ENCODE measurements at places on chromosomes 12 and 14. TPM values are rescaled to one million over a fixed set of nuclear protein-coding genes. Genes with fewer than 3 reads are reported as not detected.

DNA sequence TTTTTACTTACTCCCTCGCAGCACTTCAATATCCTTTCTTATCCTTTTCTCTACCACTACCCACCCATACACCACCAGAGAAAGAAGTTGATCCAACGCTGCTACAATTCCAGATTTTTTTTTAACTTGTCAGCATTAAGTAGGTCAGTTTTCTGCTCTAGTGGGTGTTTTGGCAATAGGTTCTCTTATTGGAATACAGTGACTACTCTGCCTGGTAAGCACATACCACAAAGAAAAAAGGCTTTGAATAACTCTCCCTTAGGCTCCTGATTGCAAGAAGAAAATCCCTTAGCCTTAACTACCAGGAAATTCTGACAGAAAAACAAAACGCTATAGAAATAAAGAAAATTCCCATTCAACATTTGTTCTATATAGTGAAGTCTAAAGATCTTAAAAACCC, 72.0 kb downstream of the NUMB start:
- no peak for DNase-seq

The CPSF2 gene
- total RNA-seq = 42.0 TPM

DNA sequence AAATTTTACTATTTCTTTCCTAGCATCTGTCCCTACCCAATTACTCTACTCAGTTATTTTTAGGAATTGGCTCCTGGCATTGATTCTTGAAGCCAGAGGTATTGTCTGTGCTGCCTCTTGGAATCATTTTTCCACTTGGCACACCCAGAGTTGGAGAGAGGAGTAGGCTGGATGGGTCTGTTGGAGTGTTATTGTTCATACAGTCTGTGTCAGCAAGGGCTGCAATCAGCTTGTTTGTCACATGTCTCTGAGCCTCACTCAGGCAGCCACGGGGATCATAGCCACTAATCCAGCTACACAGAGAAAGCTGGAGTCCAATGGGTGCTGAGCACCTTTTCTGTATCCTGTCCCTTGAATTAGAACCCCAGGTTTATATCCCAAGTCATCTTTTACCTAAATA, 176.0 kb upstream of the DYRK2 start:
- DNase-seq = no peak

GRCh38 chr14:57982804-57983634, 117.1 kb upstream of the SLC35F4 start:
- DNase-seq = no peak

DNA sequence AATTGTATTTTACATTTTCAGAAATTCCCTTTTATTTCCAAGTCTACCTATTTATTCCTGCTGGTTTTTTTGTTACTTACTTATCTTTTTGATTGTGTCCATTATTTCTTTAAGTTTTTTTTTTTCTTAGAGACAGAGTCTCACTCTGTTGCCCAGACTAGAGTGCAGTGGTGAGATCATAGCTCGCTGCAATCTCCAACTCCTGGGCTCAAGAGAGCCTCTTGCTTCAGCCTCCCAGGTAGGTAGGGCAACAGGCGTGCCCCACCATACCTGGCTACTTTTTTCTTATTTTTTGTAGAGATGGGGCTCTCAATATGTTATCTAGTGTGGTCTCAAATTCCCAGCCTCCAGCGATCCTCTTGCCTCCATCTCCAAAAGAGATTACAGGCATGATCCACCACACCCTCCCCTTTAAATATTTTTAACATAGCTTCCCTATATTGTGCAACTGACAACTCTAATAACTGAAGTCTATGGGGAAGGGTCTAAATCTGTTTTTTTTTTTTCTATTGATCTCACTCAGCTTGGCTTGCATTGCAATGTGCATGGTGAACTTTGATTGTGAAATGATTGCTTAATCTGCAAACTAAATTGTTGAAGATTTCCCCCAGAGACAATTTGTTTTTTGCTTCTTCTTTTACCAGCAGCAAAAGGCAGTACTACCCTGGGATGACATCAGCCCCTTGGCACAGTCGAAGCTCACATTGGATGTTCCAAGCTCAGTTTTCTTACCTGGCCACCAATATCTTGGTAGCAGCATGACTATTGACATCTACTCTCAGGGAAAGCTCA, 25.7 kb upstream of the COCH start:
- no peak for DNase-seq

DNA sequence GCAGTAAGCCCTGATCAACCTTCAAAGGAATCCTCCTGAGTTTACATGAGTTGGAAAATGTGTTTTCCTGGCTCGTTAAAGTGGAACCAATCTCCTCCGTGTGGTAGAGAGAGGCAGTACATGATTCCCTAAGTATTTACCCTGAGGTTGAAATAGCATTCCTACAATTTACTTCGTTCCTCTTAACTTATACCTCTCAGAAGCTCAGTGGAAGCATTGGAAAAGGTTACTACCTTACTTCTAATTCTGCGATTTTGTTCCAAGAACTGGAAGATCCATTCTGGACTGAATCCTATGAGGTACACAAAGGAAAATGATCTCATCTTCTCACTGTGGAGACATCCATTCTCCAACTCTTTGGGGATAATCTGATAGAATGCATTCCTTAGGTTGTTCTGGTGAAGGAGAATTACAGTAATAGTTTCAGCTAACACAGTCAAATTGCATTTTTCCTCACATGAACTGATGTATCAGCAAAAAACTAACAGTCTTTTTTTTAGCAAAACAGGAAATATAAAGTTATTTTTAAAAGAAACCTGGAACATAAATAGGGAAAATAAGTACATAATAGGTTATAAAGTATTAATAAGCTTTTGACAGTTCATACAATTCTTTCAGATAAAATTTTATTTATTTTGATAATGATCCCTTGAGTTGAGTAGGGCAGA, 475.6 kb downstream of the PDZRN4 start:
- DNase-seq = no peak

DNA sequence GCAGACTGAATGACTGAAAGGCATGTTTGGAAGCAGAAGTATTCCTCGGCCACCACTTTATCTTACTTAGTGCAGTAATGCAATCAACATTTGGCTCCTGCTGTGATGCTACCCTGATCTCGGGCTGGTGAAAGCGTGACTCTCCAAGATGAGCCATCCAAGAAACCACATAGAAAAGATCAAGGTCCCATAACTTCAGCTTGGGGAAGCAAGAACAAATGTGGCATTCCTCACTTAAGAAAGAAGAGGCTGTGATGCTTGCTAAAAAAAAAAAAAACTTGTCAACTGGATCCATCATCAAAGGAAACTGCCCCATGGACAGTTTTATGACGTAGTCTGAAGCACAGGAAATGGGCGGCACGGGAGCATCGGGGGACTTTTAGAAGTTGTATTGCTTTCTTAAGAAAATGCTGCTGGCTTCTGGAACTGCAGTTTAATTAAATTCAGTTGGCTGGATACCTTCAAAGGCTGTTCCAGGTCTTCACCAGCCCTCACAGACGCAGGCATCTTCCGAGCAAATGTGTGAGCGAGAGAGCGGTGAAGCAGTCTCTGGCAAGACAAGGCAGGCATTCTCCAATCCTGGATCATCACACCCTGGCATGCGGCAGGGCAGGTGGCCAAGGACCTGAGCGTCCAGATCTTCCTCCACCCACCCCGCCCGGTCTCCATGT, 38.2 kb upstream of the MAP1LC3B2 start:
- DNase-seq = no peak

The CBLN3 gene
- total RNA-seq = 4.2 TPM

DNA sequence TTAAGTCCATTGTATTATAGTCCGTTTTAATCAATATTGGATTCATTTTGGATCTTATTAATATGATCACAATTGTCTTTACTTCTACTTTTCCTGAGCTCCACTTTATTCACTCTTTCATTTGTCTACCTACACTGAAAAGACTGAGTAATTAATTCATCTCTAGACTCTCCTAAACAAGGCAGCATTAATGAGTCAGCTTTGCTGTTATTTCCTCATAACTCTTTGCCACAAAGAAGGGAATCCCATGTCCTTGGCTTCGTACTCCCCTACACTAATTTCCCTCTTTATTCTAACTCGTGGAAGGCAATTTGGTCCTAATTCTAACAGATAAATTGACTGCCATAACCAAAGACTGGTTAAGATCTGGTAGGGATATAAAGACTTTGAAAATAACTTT, 91.9 kb downstream of the ARMH4 start:
- no peak for DNase-seq

DNA sequence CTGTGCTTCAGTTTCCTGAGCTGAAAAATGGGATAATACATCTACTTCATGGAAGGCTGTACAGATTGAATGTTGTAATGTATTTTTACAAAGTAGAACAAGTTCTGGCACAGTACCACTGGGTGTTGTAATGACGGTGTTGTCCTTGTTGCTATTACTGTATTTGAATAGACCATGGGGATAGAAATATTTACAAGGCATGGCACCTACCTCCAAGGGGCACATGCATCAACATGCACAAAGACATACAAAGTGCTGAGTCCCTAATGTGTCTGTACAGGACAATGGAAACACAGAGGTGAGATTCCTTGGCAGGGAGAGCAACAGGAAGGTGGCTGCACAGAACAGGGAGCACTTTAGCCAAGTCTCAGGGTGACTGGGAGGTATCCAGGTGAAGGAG, 930.6 kb upstream of the TMEM132C start:
- no peak for DNase-seq

- DNase-seq = no peak
Measured at GRCh38 chr14:75811872-75812499, 150.9 kb downstream of the TTLL5 start.

The MUCL1 gene
- total RNA-seq = not detected

GRCh38 chr14:70702161-70702560, 60.4 kb downstream of the TTC9 start:
- no peak for DNase-seq

GRCh38 chr12:27257104-27257843, 13.2 kb downstream of the STK38L start:
- DNase-seq = no peak

- no peak for DNase-seq
Measured at GRCh38 chr14:105168979-105169507, 467 bp upstream of the JAG2 start.

DNA sequence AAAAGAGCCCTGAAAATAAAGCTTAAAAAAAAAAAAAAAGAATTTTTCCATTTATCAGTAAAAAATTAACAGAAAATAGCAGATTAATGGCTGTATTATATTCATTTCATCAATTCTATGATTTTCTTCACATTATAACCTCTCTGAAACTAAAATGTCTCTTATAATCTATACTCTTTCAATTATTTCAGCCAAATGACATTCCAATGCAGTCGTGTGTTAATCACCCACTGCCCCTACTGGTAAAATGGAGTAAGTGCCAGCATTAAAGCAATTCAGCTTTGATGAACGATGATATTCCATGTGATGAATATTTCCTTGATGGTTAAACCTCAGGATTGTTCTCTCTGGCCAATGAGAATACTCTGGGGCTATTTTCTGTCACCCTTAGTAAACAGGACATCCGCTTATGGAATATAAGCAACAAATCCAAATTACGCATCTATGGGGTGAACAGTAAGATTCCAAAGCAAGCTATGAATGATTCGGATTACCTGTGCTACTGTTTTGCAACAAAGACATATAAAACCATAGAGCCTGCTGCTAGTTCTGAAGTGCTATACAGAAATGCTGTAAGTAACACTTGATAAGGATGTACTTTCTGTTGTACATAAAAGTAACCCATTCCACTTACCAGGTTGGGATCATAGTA, 20.3 kb upstream of the SYCP3 start:
- DNase-seq = no peak

Data from posterior vena cava (tissue), 2 donors.